Epithelial cell of proximal tubule (primary cell): ENCODE measurements at places on chromosomes 4 and X. TPM values are rescaled to one million over a fixed set of nuclear protein-coding genes. Genes with fewer than 3 reads are reported as not detected.

GRCh38 chr4:11632483-11632882, 203.8 kb upstream of the HS3ST1 start:
- no peak for DNase-seq

The TEC gene
- 1.3 and 1.4 TPM in 2 replicates for total RNA-seq

The UGT2B7 gene
- 0.12 and 21.3 TPM in 2 replicates for total RNA-seq

DNA sequence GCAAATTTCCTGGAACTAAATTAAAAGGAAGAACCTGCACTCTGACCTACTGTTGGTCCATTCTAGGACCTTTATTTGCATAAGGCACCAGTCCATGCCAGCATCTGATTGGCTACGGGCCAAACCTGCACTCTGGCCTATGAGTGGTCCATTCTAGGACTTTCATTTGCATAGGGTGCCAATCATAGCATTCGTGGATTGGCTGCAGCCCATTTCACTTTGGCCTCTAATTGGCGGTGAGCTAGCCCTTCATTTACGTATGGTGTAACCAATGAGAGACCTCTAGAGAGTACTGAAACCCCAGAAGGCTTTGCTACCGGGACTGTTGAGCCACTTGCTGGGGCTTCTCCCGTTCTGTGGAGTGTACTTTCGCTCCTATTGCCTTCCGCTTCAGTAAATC, 6.1 kb upstream of the RNF175 start:
- DNase-seq, result no peak

DNA sequence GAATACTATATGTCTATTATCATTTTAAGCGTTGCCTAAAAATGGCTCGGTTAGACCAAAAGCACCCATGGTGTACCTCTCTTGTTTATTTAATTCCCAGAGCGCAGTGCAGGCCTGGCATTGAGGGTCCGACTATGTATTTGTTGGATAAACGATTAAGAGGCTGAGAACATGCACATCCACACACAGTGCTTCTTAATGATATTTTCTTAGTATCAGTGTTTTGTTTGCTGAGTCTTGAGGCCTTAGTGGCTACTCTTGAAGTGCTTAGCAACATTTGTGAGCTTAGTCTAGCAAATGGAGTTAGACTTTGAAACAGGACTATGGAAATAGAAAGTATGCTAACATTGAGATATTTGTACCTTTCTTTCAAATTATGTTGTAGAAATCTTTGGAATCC, 43.7 kb downstream of the CDS1 start:
- no peak for DNase-seq

DNA sequence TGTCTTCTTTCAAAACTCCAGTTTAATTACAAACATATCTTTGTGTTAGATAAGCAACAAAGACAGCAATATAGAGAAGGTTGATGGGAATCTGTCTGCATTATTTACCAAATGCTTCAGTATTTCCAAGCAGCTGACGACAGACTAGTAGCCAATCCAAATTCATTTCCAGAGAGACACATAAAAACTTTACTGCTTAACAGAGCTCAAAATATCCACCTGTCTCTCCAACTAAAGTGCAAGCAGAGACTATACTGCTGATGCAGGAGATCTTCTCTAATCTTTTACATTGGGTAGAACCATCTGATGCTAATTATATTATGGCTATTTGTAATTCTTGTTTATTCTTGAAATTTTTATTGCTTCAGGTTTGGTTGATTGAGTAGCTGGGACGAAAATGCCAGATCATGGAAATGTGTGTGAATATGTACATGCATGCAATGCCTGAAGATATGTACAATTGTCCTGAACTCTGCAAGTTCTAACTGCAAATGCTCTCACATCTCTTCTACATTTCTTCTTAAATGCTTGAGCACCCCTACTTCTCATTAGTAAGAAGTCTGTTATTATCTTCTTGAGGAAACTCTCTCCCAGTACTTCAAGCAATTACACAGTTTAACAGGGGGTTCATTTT, 200.0 kb downstream of the PDHA2 start:
- no peak for DNase-seq

The HERC6 gene
- total RNA-seq, result 2.4 and 5.4 TPM in 2 replicates

The GPR50 gene
- total RNA-seq, result not detected in 2 replicates

GRCh38 chr4:48602222-48602621, 112.2 kb downstream of the ZAR1 start:
- DNase-seq, result no peak

The UGT2B28 gene
- not detected in 2 replicates for total RNA-seq

DNA sequence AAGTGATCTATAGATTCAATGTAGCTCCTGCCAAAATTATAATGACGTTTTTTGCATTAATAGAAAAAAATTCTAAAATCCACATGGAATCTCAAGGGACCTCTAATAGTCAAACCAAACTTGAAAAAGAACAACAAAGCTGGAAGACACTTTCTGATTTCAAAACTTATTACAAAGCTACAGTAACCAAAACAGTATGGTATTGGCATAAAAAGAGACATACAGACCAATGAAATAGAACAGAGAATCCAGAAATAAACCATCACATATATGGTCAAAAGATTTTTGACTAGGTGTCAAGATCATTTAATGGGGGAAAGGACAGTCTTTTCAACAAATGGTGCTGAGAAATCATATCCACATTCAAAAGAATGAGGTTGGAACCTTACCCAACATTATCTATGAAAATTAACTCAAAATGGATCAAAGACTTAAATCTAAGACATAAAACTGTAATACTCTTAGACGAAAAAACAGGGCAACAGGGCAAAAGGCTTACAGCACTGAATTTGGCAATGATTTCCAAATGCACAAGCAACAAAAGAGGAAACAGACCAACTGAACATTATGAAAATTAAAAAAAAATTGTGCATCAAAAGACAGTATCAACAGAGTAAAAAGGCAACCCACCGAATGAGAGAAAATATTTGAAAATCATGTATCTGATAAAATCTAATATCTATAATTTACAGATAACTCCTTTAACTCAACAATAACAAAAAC, 3.9 kb downstream of the FBXO8 start:
- DNase-seq, result no peak

- peak; percentile 30 for DNase-seq
Measured at GRCh38 chrX:14936561-14936960, 63.3 kb downstream of the MOSPD2 start.

The STAG2 gene
- 37.3 and 45.3 TPM in 2 replicates for total RNA-seq

DNA sequence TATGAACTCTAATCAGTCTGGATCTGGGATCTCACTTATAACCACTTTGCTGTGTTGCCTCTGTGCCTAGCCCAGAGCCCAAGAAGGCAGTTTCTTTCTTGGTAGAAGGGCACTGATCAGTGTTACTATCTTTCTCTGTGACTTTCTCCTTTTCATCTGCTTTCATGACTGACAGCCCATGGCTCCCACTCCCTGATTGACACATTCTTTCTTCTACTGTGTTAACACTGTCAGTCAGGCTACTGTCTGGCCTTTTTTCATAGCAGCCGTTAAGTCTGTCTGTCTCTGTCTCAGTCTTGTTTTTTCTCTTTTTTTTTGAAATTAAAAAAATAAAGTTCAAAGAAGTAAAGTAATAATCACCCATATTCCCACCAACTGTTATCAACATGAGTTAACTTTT, 210.6 kb downstream of the GPC3 start:
- DNase-seq, result no peak

GRCh38 chrX:133516686-133517085, 101.4 kb upstream of the GPC4 start:
- no peak for DNase-seq

DNA sequence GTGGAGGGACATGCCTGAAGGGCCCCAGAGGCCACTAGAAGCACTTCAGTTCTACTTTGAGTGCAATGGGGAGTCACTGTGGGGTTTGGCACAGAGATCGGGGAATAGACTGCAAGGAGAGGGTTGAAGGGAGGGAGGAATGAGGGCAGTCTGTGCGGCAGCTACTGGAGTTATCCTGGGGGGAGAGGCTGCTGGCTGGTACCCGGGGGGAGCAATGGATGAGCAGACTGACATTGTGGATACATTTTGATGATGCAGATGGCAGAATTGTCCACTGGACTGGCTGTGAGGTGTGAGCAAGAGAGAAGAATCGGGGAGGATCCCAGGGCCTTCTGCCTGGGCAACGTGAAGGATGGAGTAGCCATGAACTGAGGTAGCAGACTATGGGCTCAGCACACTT, 2.8 kb upstream of the MAMLD1 start:
- no peak for DNase-seq

- DNase-seq, result no peak
Measured at GRCh38 chr4:16111533-16111932, 27.7 kb upstream of the PROM1 start.

DNA sequence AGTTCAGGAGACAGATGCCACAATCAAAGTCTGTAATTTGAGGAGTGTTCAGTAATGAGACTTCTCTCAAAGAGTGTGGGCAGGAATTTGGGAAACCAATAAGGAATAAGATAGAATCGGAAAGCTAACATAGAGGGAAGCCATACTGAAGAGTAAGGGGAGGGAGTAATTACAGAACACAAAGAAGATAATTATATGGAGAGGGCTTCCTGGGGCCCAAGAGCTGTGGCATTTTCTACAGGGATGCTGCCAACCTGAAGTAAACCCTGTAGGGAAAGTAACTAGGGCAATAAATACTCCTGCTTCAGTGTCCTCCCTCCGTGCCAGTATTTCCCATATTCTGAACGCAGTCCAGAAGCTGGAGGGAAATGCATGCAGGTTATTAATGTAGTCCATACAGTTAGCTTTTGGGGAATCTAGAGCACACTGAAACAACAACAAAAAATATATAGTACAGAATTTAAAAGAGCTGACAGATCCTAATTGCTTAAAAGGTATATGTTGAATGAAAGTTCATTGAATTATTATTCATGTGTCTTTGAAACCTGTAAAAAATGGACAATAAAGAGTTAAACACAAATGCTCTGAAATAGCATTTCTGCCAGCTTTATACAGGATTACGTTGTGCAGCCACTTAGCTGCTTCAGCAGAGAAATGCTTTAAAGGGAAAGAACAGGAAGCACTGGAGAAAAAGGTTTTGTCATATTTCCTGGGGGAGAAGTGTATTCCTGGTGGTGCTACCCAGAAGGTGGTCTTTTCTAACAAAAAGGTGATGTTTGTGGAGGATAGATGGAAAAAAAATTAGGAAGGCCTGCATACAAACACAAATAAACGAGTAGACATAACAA, 48.0 kb downstream of the CXXC4 start:
- DNase-seq, result no peak

- no peak for DNase-seq
Measured at GRCh38 chrX:74286950-74287740, 16.8 kb upstream of the ZCCHC13 start.

The CAPN6 gene
- total RNA-seq, result 0.36 and 1.2 TPM in 2 replicates

The GYG2 gene
- total RNA-seq, result 0.75 and 1.0 TPM in 2 replicates

The UPF3B gene
- 4.6 and 4.8 TPM in 2 replicates for total RNA-seq

- no peak for DNase-seq
Measured at GRCh38 chr4:117084866-117085701, at the start of gene TRAM1L1. TRAM1L1 (minus strand) TSS chr4:117085576; CDS start chr4:117085393, 183 bp downstream.

The ZMAT1 gene
- 0.72 and 2.7 TPM in 2 replicates for total RNA-seq

DNA sequence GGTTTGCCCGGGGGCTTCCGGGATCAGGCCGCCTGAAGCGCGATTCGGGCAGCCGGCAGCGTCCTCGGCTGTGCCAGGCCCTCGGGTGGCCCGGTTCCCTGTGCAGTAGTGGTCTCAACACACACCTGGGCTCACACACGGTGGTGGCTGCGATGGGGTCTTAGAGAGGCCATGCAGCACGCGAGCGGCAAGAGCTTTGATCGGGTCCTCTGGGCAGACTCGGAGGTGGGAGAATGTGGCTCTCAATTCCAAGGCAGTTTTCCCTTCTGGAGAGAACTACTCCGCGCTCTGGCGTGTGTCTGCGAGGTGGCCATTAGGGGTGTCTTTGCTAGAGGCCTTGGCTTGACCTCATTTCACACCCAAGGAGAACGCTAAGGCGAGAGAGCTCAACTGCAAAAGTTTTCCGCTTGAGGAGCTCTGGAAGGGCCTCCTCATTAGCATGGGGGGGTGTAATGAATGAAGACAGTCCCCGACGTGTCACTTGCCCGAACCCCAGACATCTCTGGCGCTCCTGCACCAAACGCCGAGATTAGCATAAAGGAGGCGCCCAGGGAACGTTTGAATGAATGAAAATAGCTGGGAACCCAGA, 771 bp upstream of the RBPJ start:
- DNase-seq, result no peak

GRCh38 chrX:2385224-2385623, 115.6 kb downstream of the DHRSX start:
- no peak for DNase-seq

The ANK2 gene
- 3.8 and 6.5 TPM in 2 replicates for total RNA-seq

DNA sequence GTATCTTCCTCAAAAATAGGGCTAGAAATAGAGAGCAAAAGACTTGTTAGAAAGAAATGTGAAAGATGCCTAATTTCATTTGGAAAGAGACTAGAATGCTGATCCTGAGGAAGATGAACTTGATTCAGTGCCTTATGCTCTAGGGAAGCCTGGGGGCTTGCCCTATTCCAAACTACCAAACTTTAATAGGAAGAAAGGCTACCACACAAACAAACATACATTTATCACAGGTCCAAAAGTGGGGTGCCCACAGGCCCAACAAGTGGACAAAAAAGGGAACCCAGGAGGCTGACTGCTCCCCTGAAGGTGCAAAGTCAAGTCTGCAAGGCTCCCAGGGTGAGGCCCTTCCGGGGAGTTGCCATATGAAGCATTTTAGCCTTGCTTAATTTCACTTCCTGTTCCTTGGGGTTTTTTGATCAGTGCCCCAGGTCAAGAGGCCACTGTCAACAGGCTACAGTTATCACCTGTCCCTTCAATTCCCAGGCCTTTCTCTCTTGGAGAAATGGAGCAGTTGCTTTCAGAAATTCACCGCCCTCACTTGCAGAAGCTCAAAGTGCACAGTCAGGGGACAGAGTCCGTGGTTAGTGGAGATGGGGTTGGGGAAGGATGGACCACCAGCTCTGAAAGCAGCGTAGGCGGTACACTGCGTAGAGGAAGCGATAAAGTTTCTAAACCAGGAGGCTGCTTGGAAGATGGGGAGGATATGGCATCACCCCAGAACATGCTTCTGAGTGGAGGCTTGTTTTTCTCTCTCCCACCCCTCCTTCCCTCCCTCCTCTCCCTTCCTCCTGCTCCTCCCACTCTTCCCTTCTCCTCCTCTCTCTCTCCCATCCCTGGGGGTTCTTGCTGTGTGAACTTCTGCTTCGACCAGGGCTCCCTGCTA, 36.4 kb downstream of the TMEM154 start:
- no peak for DNase-seq

The SOWAHD gene
- not detected in 2 replicates for total RNA-seq

The SUPT20HL1 gene
- total RNA-seq, result not detected in 2 replicates

- DNase-seq, result no peak
Measured at GRCh38 chr4:125316401-125316790, 1.6 kb downstream of the FAT4 start.

- no peak for DNase-seq
Measured at GRCh38 chrX:19840899-19841648, 46.3 kb downstream of the SH3KBP1 start.

DNA sequence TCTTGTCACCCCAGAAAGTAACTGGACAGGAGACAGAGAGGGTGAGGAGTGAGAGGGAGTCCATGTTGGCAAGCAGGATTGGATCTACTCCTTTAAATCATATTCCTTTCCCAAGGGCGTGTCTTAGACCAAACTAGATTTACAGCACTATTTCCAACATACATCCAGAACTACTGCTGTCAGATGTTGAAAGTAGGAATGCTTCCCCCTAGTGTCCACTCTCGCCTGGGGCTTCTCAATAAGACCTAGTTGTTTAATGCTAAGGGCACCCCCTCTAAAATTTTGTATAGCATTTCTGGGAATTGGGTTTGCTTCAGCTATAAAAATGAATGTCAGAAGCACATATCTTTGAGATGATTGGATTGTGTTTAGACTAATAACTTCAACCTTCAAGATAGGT, 13.3 kb downstream of the OFD1 start:
- DNase-seq, result no peak

The RNF150 gene
- 0.58 and 0.69 TPM in 2 replicates for total RNA-seq

- no peak for DNase-seq
Measured at GRCh38 chrX:120794525-120794975, 81.1 kb downstream of the CT47B1 start.

GRCh38 chrX:34810364-34810763, 132.2 kb upstream of the FAM47B start:
- no peak for DNase-seq
